ENCODE measurements at places on chromosomes 7 and 10. TPM values are rescaled to one million over a fixed set of nuclear protein-coding genes. Genes with fewer than 3 reads are reported as not detected.

UPK3BL2 gene
- 0.90 TPM for total RNA-seq

MNX1 gene
- under 0.01 TPM for total RNA-seq

ZNF722 gene
- not detected for total RNA-seq

NPC1L1 gene
- total RNA-seq = not detected

SLC26A5 gene
- 0.64 TPM for total RNA-seq

C10orf67 gene
- total RNA-seq = not detected

ANK3 gene
- 0.51 TPM for total RNA-seq

SND1 gene
- 165 TPM for total RNA-seq

GJD4 gene
- not detected for total RNA-seq

CPEB3 gene
- total RNA-seq = 0.90 TPM

PIP gene
- not detected for total RNA-seq

GNAT3 gene
- not detected for total RNA-seq

TEX36 gene
- not detected for total RNA-seq

ZNF3 gene
- total RNA-seq = 30.1 TPM

ZNF853 gene
- total RNA-seq = 4.6 TPM

CYP2C18 gene
- not detected for total RNA-seq

FBXL13 gene
- 0.39 TPM for total RNA-seq

PDE6C gene
- total RNA-seq = not detected

NFE2L3 gene
- total RNA-seq = 20.7 TPM

ITPRID1 gene
- total RNA-seq = not detected

Measured in dermis microvascular lymphatic vessel endothelial cell (primary cell).